D341Med (cell line): ENCODE measurements at places on chromosomes 5 and 9.
A peak's percentile ranks its signal among the peaks of the same experiment; 100 is the strongest.

DNA sequence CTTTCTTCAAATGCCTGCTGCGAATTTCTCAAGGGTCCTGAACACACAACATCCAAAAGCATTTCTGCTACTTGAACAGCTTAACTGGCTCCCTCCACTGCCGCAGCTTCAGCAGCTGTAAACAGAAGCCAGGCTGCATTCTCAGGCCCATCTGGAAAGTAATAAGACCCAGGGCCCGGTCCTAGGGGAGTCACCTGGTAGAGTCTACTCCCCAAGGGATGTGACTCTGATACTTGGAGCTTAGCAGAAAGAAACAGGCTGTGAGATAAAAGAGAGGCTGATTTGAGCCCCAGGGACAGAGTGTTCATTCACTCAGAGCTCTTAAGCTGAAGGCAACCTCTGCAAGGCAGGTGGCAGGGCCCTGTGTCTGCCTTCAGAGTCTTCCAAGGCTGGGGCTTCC lies 356.8 kb downstream of the SPOCK1 start:
- peak; percentile 82 for DNase-seq

DNA sequence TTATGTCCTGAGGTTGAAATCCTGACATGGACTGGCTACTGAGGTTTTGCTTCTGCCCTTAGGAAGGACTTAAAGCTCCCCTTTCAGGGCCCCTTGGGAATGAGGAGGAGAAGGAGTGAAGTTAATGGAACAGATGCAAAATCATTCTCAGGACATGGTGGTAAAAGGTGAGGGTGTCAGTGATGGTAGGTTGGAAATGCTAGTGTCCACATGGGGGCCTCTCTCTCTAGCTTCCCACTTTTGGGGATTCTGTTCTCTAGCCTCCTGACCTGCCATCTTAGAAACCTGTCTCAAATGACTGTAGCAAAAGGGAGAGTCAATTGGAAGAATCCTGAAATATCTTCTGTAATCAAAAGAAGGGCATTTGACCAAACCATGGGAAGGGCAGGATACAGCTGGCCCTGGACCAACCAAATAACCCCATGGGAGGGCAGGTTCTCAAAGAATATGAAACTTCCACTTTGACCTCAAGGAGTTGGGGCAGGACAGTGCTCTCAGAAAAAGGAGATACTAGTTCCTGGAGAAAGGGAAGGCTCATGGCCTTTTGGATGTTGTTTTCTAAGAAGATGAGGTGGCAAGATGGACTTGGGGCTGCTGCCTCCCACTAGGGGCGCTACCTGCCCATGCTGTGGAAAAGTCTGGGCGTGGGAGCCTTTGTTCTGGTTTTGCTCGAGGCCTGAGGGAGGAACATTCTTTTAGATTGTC lies 21.2 kb upstream of the MLANA start:
- DNase-seq, result peak; percentile 42

GRCh38 chr5:107541400-107541799 lies 129.3 kb downstream of the EFNA5 start:
- no peak for DNase-seq

DNA sequence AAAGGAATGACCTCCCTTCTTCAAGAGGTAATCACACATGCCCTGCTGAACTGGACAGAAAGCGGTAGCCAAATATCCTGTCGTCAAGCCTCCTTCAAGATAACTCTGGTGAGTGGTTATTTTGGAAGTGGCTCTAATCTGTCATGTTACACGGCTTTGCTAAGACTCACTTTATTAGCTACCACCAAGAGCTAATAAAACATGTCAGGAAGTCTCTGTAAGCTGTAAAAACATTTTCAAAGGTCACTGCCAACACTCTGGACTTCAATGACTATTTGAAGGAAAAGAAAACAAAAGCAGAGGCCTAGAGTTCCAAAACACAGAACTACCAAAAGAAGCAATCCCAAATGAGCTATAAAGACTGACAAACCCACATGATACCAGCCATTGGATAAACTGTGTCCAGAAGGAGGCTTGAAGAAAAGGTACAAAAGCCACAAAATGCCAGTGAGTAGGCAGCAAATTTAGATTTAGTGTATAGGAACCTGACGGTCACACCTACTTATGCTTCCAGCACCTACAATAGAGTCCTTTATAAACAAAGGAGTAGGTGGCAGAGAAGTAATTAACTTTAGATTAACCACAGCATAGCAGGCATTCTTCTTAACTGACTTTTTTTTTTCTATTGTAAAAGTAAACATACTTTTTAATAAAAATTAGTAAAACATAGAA lies 97.3 kb upstream of the EQTN start:
- DNase-seq, result no peak

GRCh38 chr5:53614376-53614885 lies 54.0 kb downstream of the NDUFS4 start:
- no peak for DNase-seq

DNA sequence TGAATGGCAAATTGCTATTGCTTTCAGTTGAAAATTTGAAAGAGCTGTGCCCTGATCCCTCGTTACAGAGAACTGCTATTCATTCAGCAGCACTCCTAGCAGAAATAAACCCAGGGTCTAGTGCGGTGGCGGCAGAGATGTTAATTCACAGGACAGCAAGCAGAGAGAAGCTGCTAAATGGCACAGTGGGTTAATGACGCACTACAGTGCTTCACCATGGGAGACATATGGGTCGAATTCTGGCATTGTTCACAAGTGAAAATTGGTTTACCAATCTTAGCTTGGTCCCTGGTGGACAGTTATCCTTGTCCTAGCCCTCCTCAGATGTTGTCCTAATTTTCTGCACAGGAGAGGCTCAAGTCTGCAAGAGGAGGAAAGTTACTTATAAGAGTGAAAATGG lies 807.4 kb downstream of the TLE1 start:
- DNase-seq, result no peak
